ENCODE measurements at places on chromosomes 6 and 20.

GRCh38 chr6:24759718-24760117 lies 15.0 kb upstream of the GMNN start:
- DNase-seq: no peak

DNA sequence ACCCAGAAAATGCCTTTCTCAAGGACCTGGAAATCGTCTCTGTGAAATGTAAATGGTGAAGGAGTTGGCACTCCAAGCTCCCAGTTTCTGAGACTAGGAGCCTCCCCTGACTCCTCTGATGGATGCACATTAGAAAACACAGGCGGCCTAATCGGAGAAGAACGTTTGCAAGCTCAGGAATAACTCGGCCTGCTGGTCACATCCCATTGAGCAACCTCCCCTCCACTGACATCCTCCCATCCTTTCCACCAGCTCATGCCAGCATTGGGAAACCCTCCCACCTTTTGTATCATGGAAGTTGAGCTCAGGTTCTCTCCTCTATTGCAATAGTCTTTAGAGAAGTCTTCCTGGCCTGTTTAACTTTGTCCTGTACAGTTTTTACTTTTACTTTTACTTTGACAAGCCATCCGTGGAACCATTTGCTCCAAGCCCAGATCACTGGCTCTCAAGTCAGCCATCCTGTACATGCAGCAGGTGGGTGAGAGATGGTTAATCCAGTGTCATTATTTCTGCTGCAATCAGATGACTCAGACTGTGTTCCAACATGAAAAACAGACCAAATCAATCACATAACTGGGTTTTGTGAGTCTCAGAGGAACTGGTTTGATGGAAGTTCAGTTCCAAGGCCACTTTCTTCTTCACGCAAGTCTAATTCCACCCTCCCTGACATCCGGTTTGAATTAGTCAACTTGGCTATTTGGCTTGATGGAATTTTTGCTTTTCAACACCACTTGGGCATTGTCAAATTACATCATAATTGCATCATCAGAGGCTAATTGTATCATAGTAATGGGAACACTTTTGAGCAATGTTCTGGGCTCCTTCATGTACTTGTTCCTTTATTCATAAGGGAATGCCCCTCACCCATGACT lies 619.4 kb upstream of the CDH4 start:
- DNase-seq: no peak

- DNase-seq: no peak
Observed at GRCh38 chr20:63560856-63561609, 7.1 kb downstream of the FNDC11 start.

GRCh38 chr6:51511081-51511480 lies 576.3 kb downstream of the PKHD1 start:
- DNase-seq: no peak

- DNase-seq: no peak
Observed at GRCh38 chr6:141123049-141123448, 1009.7 kb upstream of the GJE1 start.

- no peak for DNase-seq
Observed at GRCh38 chr6:62037445-62037844, 248.6 kb downstream of the KHDRBS2 start.

DNA sequence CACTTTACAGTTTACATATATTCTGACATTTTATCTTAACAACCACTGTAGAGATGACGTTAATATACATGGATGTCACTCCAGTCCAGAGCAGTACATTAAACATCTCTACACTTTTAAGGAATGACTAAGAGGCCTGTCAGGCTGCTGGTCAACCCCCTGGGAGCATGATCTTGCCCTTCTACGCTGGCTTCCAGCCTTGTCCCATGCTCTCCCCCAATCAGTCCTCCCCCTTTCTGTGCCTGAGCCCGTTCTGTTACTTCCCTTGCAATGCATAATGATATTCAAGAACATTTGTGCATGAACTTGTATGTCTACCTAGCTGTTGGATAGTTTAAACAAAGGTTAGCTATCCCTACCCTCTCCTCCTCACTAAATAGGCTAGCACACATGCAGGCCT lies 40.5 kb upstream of the PLCB4 start:
- no peak for DNase-seq

- DNase-seq: no peak
Observed at GRCh38 chr6:160036790-160037206, 67.9 kb downstream of the IGF2R start.

DNA sequence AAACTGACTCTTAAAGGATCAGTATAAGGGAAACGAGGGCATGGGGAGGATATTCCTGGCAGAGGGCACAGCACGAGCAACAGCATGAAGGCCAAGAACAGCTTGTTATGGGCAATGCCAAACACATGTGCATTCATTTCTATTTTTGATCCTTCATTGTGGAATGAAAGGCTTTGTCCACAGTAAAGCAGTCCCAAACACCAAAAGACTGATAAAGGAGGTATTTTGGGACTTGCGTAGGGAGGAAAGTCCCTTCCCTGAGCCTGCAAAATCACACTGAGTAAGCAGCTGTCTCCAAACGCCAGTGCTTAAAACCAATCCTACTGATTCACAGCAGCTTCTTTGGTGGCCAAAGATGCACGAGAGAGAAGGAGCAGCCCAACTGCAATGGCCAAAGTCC lies 138.2 kb downstream of the UNC5CL start:
- DNase-seq: no peak

DNA sequence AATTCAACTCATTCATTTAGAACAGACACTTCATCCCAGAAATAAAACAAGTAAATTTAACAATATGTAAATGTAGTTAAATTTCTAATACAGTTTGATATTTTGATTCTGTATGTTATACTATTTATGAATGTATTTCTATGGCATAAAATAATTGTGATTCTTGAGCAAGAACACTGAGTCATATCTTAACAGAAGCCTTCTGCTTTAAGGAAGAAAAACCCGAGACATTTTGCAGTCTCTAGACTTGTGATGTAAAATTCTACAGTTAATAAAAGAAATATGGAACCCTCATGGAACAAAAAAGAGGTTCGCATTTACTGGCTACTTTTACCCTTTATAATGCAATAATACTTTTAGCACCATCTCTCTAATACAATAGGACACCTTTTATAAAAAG lies 47.9 kb upstream of the SCML4 start:
- no peak for DNase-seq

DNA sequence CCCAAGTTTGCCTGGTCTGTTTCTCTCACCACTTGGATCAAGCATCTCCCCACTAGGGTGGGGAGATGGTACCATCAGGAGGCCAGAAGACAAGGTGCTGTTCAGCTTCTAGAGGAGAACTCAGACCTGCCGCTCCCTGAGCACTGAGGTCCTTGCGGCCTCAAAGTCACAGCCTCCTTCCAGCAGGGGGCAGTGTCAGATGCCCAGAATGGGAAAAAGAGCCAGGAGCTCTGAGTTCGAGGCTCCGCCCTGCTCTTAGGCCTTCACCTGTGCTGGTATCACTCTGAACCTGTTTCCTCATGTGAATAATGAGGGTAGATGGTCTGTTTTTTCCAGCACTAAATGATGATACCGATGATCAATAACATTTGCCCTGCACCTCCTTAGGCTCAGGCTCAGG lies 68.7 kb downstream of the TOX2 start:
- no peak for DNase-seq

DNA sequence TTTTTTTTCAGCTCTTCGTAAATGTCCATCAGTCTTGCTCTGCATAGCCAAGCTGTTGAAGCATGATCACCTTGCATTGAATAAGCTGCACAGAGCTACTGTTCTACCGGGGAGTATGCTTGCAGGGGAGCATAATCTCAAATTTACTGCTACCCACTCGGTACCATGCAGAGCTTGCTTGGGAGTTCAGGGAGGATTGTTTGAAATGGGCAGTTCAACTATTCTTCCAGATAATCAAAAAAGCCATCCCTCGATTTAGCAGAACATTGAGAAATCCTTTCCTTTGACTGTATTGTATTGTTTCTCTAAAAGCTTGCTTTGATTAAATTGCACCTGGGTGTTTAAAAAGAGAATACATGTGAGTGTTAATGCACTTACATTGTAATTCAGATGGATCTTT lies 332.6 kb downstream of the UTRN start:
- no peak for DNase-seq

DNA sequence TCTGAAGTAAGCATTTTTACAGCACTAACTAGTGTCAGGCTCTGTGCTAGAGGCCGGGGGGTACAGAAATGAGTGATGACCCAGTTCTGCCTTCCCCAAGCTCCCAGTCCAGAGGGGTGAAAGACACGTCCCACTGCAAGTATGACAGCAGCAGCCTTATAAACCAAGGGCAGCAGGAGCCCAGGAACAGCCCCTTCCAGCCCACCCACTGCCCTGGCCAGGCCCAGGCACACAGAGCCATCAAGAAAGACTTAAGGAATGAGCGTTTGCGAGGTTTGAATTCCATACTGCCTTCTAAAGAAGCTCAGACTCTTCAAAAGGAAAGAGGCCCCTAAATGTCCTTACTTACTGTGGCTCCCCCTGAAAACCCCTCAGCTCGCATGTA lies 10.0 kb downstream of the TRERF1 start:
- no peak for DNase-seq

DNA sequence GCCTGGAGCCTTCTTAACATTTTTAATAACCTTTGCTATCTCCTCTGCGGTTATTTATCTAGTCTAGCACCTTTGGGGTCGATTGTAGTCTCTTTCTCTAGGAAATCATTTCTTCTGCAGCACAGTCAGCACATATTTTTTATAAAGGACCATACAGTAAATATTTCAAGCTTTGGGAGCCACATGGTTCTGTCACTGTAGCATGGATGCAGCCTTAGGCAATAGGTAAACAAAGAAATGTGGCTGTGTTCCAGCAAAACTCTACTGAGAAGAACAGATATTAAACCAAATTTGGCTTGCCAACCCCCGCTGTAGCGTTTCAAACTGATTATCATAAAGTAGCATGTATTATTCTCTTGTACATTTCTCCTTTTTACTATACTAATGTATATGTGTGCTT lies 95.7 kb downstream of the SLC23A2 start:
- DNase-seq: no peak

- DNase-seq: no peak
Observed at GRCh38 chr20:36631646-36632045, 14.3 kb downstream of the SLA2 start.

- DNase-seq: no peak
Observed at GRCh38 chr6:121920616-121921015, 478.8 kb upstream of the HSF2 start.

DNA sequence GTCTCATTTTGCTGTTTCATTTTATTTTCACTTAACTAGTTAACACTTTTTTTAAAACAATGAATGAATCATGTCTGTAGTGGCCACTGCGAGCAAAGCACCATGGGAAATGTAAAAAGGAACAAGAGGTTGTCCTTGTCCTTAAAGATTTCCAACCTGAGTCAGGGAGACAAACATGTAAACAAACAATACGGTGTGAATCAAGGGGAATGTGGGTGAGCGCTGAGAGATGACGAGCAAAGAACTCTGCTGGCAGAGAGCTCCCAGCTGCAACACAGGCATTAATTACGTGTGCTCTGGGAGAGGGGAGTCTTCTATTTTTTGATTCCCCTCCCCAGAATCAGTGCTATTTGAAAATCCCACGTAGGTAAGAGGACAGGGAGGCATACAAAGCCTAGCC lies 84.3 kb downstream of the ATXN1 start:
- DNase-seq: no peak

- DNase-seq: no peak
Observed at GRCh38 chr20:19598117-19598850, 159.8 kb upstream of the RIN2 start.

DNA sequence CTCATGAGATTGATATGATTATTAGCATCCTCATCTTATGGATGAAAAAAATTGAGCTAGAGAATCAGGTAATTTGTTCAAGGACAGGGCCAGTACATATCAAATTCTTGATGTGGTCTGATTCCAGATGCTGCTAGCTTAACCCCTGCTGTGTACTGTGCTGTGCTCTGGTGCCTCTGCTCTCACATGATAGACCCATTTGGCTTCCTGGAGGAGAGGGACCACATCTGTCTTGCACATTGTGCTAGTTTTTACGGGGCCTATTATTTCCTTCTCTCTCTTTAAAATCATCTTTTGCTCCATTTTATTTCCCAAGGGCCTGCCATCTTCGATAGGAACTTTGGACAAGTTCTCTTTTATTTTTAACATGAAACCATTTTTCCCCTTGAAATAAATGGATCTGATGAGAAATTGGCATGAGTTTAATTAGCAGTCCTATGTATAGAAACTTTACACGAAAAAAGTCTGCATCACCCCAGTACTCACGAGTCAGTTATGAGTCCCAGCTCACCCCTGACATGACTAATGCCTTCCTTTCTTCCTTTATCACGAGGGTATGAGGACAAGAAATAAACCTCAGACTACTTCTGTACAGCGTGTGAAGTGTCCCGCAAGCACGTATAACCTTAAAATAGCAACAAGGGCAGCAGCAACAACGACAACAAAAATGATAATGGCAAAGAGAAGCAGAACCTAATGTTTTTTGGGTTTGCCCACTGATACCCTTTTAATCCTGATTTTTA lies 26.5 kb downstream of the CD109 start:
- DNase-seq: no peak

GRCh38 chr6:53896196-53896595 lies 101.4 kb downstream of the LRRC1 start:
- DNase-seq: no peak

DNA sequence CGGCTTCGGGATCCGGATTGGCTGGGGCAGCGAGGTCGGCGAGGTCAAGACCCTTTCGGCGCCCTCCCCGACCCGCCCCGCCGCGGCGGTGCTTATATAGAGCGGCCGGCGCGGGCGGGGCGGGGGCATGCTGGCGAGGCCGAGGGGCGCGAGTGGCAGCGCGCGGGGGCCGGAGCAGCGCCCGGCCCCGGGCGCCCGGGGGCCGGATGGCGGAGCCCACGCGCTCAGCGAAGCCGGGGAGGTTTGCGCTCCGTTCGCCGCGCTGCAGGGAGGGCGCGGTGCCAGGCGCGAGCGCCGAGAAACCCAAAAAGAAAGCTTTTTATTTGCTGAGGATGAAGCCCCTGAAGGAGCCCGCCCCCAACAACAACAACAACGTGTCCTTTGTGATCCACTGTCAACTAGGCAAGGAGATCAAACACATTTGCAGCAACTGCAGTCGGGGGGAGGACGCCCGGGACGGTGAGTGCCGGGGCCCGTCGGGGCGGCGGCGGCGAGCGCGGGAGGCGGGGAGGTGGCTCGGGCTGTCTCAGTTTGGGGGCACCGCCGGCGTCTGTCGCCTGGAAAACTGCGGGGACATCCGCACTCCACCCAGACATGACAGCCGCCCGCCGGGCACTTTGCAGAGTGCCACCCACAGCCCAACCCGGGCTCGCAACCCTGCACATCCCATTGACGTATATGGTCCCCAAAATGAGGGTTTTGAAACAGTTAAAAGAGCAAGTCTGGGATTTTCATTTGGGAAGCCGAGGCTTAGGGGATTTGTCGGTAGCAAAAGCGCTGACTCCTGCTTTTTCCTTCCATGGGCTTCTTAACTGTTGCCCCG lies 297.3 kb downstream of the PHACTR1 start:
- no peak for DNase-seq

Data from substantia nigra (tissue), 51 donors.